ENCODE measurements at places on chromosomes 2 and 18.

DNA sequence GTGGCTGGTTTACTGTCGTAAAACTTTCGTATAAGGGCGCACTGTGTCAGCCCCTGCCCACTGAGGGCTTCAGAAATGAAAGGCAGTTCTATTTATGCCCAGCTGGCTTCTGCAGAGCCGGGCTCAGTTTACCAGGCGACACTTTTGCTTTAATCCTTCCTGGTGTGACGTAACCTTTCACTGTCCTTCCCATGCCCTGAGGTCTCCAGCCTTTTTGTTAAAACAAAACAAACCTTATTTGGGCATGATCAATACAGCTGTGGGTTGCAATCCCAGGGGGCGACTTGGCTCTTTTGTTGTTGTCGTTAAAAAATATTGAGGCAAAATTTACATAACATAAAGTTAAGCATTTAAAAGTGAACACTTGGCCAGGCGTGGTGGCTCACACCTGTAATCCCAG is 85.3 kb downstream of the AGAP1 start:
- no peak for DNase-seq

DNA sequence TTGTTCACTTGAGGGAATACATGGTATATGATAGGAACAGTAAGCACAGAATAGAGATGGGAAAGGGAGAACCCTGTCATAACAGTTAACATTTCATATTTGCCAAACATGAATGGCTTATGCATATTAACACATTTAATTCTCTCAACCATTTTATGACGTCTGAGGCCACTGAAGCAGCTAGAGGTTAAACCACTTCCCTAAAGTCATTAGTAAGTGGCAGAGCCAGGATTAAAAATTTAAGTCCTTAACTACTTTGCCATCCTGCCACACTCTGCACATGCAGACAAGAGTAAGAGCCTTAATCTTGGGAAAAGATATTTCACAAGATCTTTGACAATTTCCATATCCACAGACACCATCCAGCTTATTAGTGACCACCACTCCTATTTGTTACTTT is 2.1 kb downstream of the LIPT1 start:
- DNase-seq = no peak

- no peak for DNase-seq
Observed at GRCh38 chr2:130878933-130879332, 42.2 kb downstream of the ARHGEF4 start.

DNA sequence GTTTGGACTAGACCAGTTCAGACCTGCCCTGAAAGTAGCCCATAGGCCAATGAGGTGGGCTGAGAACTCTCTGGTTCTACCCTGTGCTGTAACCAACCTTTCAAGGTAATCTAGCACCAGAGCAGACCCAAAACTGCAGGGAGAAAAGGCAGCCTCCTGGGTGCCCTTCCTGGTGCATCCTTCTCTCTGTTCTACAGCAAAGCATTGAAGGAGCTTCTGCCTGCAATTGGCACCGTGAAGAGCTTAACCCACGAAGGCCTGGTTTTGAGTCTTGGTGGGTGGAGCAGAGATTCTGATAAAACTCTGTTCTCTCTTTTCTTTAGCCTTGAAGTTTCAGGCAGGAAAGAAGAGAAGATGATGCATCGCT is 55.5 kb downstream of the LIPG start:
- DNase-seq = no peak

- DNase-seq = no peak
Observed at GRCh38 chr2:170282851-170283250, 104.9 kb downstream of the MYO3B start.

GRCh38 chr2:101975171-101975870 is 16.4 kb upstream of the IL1R2 start:
- DNase-seq = no peak

- DNase-seq = no peak
Observed at GRCh38 chr2:146950361-146950760, 894.5 kb upstream of the ACVR2A start.

DNA sequence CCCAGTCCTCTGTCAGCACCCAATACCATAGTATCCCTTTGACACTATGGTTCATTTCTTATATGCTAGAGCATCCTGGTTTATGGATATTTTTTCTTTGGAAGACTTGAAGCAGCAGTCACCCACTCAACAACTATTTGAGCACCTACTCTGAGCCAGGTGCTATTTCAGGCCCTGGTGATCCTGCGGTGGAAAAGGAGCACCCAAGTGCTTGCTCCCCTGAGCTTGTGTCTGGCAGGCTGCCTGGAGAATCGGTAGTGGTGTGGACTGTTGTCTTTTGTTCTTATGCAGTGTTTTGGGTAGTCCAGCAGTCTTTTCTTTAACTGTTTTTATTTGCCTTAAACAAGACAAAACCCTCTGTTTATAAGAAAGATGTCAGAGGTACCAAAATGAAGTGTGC is 28.9 kb downstream of the NCK2 start:
- DNase-seq = no peak

DNA sequence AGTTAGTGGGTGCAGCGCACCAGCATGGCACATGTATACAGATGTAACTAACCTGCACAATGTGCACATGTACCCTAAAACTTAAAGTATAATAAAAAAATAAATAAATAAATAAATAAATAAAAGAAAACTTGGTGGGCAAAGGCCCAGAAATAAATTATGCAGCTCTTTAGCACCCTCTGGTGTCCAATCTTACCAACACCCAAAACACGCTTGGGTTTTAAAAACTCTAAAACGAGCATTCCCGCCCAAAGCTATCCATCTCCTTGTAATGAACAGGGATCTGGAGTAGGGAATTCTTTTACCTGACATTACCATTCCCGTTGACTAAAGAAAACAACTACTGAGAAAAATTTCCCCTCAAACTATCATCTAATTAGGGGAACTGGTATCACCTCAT is 2005.9 kb upstream of the CELF4 start:
- no peak for DNase-seq
